ENCODE measurements at places on chromosomes 12 and 14.

DNA sequence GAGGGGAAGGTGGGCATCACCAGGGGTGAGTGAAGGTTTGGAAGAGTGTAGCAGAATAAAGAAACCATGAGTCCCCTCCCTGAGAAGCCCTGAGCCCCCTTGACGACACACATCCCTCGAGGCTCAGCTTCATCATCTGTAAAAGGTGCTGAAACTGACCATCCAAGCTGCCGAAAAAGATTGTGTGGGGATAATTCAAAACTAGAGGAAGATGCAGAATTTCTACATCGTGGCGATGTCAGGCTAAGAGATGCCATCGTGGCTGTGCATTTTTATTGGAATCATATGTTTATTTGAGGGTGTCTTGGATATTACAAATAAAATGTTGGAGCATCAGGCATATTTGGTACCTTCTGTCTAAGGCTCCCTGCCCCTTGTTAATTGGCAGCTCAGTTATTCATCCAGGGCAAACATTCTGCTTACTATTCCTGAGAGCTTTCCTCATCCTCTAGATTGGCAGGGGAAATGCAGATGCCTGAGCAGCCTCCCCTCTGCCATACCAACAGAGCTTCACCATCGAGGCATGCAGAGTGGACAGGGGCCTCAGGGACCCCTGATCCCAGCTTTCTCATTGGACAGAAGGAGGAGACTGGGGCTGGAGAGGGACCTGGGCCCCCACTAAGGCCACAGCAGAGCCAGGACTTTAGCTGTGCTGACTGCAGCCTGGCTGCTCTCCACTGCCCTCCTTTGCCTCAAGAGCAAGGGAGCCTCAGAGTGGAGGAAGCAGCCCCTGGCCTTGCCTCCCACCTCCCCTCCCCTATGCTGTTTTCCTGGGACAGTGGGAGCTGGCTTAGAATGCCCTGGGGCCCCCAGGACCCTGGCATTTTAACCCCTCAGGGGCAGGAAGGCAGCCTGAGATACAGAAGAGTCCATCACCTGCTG lies 7.0 kb downstream of the SERPINA1 start:
- no peak for DNase-seq

DNA sequence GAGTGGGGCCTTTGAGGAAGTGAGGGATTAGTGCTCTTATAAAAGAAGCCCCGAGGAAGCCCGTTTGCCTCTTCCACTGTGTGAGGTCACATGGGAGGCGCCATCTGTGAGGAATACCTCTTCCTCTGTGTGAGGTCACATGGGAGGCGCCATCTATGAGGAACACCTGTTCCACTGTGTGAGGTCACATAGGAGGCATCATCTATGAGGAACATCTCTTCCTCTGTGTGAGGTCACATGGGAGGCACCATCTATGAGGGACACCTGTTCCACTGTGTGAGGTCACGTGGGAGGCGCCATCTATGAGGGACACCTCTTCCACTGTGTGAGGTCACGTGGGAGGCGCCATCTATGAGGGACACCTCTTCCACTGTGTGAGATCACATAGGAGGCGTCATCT lies 69.7 kb downstream of the SLC24A4 start:
- no peak for DNase-seq

DNA sequence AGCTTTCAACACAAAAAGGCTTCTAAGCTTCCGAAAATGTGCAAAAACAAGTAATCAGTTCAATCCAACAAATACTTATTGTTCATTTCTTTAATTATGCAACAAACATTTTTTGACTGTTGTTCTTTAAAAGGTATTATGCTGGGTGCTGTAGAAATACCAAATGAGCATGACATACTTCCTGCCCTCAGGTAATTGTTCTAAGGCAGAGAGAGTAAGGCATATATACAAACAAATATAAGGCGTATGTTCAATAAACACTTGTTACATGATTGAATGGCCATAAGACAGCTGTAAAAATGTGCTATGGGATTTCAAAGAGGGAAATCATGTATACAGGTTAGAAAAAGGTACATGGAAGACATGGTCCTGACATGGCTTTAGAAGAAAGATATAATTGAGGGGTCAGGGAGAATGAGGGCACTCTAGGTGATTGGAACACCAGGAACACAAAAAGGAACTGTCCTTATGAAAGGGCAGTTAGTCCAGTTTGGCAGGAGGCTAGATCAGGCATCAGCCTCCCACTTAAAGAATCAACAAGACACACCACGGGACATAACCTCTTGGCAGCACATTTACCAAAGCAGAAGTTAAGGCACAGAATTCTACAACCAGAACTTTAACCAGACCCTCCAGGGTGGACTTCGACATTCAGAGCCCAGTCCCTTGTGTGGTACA lies 135.8 kb upstream of the SCAF11 start:
- DNase-seq, result no peak

- DNase-seq, result no peak
Observed at GRCh38 chr14:63193236-63193635, 11.0 kb upstream of the RHOJ start.

DNA sequence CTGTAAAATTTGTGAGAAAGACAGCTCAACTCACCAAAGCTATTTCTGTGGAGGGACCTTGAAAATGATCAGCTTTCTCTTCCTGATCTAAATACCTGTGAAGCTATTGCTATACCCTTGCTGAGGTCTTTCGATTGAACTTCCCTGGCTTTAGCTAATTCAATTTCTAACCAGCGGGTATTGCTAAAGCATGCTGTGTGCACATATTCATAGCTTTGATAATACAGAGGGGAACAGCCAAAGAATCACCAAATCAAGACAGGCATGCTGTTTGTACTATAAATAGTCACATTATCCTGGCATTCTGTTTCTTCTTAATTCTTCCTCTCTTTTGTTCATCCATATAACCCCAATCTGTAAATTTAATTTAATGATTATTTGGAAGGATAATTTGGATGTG lies 233.0 kb downstream of the LRFN5 start:
- no peak for DNase-seq

DNA sequence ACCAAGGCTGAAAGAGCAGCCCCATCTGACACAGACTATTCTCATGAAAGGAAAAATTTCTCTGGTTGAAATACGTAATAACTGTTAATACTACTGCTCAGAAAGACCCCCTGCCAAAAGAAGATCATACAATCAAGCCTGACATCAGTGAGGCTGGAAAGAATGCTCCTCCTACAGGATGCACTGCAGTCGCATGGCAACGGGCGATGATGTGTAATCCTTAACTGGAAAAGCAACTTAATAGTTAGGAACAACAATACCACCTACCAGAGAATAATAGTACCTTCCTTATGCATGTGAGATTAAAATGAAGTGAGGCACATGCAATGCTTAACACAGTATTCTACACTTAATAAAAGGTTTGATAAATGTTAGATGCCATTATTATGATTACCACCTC lies 1.2 kb upstream of the GOLGA5 start:
- DNase-seq, result no peak

GRCh38 chr14:81301813-81302212 lies 81.1 kb upstream of the GTF2A1 start:
- no peak for DNase-seq

DNA sequence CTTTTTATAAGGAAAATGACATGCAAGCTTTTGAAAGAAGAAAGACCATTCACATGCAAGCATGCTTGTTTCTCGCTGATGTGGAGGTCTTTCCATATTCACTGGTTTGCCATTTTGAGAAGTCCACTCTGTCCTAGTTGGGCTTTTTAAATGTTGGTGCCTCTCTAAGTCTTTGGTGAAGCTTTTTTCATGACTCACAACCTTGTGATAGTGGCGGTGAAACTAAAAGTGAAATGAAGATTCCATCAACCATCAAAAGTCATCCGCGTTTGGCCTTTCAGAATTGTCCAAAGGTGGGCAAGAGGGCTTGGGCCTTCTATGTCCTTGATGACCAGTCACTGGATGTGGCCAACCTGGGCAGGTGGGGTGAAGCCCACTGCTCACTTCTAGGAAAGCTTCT lies 4.3 kb downstream of the LRRC74A start:
- no peak for DNase-seq

- DNase-seq, result no peak
Observed at GRCh38 chr12:53200458-53201176, 6.4 kb downstream of the ITGB7 start.

- DNase-seq, result no peak
Observed at GRCh38 chr12:29448157-29448556, 49.3 kb downstream of the OVCH1 start.

- no peak for DNase-seq
Observed at GRCh38 chr12:51281202-51281924, 11.1 kb upstream of the SMAGP start.

GRCh38 chr12:93808169-93808899 lies 131.2 kb downstream of the CRADD start:
- DNase-seq, result no peak

DNA sequence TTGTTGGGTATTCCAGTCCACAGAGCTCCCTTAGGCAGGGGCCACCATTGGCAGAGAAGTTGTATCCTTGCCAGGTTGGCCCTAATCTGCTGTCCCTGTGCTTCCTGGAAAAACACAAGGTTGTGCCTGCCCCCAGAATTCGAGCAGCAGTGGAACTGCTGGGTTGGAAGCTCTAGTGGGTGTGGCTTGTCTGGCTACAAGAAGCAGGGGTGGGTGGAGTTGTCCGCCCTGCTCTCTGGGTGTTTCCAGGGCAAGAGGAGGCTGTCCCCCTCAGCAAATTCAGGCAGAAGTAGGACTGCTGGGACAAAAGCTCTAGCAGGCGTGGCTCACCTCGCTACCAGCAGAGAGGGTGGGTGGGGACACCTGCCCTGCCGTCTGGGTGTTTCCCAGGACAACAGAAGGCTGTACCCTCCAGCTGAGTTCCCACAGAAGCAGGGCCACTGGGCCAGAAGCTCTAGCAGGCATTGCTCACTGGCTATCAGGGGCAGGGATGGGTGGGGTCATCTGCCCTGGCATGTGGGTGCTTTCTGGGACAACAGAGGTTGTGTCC lies 72.8 kb upstream of the NPAS3 start:
- DNase-seq, result no peak

DNA sequence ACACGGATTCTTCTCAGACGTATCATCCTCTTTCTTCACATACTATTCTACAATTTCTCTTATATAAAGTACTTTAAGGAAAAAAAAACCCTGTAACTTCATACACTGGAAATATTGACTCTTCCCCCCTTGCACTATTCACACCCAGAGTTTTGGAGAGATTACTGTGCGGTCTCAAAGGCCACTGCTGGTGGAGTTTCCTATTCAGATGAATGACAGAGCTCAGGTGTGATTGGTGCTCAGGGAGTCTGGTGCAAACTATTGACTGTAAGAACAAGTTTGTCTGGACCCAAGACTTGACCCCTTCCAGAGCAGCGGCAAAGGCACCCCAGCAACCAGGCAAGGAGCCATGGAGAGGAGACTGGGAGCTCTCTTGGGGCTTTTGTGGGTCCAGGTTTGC lies 187.5 kb upstream of the OR4E1 start:
- DNase-seq, result no peak

- DNase-seq, result no peak
Observed at GRCh38 chr12:73833746-73834145, 703.9 kb upstream of the ATXN7L3B start.

GRCh38 chr14:81784084-81784483 lies 250.4 kb upstream of the SEL1L start:
- DNase-seq, result no peak

- peak; percentile 22 for DNase-seq
Observed at GRCh38 chr12:7929083-7929792, 6.7 kb downstream of the SLC2A3 start.

- no peak for DNase-seq
Observed at GRCh38 chr12:93081810-93082165, 152.7 kb upstream of the EEA1 start.

DNA sequence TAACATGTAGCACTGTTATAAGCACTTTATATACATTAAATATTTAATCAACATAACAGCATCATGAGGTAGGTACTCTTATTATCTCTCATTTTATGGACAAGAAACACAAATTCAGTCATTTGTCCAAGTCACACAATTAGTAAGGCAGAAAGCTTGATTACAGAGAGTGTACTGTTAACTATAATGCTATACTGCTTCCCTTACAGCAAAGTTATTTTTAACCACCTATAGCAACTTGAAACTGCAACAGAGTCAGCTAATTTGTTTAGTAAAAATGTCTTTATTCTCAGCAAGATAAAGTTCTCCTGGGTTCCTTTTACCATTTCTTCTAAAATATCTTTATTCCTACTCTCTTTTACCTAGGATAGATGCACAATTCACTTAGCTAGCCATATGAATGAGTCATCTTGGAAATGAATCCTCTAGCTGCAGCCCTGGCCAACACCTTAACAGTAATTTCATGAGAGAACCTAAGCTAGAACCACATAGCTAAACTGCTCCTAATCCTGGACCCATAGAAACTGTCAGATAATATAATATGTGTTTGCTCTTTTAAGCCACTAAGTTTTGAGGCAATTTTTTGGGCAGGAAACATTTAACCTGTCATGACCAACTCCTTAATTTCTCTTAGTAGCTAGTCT lies 90.2 kb upstream of the HECTD1 start:
- no peak for DNase-seq

DNA sequence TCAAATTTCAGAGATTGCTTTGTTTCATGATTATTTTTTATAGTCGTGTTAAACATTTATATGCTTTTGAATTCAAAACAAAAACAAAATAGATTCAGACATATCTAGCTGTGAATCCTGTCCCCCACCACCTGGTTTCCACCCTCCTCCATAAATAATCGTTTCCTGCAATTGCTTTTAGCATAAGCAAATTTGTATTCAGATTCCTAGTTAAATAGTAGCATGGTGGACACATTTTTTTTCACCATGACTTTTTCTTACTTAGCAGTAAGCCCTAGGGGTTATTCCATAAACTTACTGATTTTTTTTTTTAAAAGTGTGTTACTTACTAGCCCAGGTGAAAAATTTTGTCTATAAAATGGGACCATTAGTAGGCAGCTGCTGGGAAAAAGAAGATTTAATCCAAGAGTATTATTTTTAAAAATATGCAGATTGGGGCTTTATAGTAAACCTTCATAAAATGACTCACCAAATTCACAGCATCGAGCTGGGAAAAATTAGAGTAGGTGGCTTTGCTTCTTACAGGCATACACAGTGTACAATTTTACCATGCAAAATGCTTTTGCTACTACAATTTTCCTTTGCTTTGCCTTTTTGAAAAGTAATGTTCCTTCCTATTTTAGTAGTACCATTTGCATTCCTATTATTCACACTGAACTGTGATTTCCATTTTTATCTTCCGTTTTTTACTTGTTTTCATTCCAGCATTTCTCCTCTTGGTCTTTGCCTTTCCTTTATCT lies 117.8 kb downstream of the BTG1 start:
- no peak for DNase-seq

GRCh38 chr14:80202888-80203562 lies 8.3 kb downstream of the DIO2 start:
- no peak for DNase-seq

DNA sequence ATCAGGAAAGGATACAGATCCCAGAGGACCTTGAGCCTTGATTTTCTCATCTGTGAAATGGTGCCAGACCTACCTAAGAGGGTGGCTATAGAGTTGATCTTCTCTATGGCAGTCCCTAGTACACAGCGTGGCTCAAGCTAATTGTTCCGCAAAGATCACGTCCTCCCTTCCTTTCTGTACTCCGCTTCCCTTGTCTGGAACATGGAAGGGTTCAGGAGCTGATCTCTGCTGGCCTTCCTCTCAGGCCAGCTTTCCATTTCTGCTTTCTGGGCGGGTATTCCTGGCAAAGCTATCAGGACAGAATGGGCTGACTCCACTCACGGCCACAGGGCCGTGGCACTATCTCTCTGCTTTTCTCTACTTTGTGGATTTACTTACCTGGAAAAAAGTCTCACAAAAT lies 6.5 kb downstream of the CAMKK2 start:
- no peak for DNase-seq

GRCh38 chr14:102945346-102946130 lies 23.1 kb downstream of the AMN start:
- DNase-seq, result no peak

All from DMS153 (cell line).